ENCODE measurements at places on chromosomes 2 and 18.

GRCh38 chr2:52192656-52193055, 1160.7 kb upstream of the NRXN1 start:
- DNase-seq: no peak

DNA sequence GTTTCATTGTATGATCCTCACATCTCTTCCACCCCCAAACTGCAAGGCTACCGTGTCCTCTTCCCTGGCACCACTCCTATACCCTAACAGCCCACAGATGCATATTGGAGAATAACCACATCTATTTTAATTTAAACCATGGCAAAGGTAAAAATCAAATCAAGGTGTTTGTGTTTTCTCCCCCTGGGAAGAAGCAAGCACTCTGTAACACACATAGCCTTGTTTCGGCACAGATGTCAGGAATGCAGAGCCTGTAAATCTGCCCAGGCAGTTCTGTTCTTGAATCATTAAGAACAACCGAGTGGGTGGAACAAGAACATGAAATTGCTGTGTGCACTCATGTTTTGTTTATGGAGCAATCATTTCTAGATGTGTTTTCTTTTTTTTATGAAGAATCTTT, 6.8 kb upstream of the COX7A2L start:
- peak; percentile 35 for DNase-seq

- DNase-seq: no peak
Observed at GRCh38 chr2:65030476-65031332, 25.5 kb upstream of the CEP68 start.

GRCh38 chr2:170930991-170931266, 1.9 kb downstream of the GORASP2 start:
- no peak for DNase-seq

DNA sequence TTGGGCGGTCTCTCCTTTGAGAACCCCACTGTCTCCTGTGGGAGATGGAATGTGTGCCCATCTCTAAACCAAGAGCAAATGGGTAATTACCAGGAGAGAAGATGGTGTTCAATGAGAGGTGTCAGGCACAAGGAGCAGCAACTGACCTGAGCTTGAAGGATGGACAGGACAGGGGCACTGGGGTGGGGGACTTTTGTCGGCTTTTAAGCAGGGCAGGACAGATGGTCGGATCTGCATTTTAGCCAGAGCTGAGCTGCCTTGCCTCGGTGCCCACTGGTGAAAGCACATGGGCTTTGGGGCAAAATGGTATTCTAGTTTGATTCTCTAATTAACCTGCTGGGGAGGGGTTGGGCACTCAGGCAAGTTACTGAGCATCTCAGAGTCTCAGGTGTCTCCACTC, 98.0 kb downstream of the INHBB start:
- no peak for DNase-seq

Data from GM03348 (cell line).